ENCODE measurements at places on chromosomes 2 and 18.

DNA sequence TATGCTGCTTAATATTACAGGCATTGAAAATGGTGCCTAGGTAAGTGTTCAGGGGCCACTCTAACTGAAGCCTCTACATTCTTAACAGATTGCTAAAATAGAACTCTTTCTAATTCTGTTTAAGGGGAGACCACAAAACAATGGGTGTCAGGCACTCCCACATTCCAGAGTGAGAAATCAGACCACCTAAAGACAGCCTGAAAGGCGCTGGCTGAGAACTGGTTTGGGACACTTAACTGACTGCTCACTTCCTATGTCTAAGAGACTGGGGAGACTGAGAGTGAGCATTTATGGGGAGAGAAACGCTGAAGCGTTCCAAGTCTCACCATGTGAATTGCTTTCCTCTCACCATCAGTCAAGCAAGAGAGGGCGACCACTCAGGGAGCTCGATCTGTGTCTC, 108.8 kb upstream of the ITGB6 start:
- no peaks in the 10 kb centered on the region for H3K27me3 ChIP-seq
- H3K4me1 ChIP-seq, result no peaks in the 10 kb centered on the region
- H3K4me3 ChIP-seq, result no peak overlapping the region
- peaks cover 49% of the 10 kb centered on the region for H3K36me3 ChIP-seq
- no peak overlapping the region for H3K27ac ChIP-seq
- DNase-seq, result no peak

GRCh38 chr2:234821946-234822475, 129.8 kb upstream of the SH3BP4 start:
- peaks cover 6% of the 10 kb centered on the region for H3K27me3 ChIP-seq
- H3K27ac ChIP-seq, result no peak overlapping the region
- no peaks in the 10 kb centered on the region for H3K36me3 ChIP-seq
- H3K4me3 ChIP-seq, result no peak overlapping the region

DNA sequence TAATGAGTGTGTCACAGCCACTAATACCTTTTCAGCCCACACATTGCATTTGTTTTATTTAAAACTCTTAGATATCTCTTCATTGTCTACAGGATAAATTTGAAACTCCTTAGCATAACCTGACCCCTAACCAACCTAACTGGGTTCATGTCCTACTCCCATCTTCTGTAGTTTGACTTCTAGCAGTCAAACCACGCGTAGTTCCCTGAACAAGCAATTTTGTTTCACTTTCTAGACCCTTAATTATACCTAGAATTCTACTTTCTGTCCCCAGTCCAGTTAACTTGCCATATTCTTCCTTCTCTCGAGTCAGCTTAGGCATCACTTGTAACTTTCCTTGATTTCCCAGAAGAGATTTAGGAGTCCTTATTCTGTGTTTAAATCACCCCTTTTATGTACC, 55.1 kb downstream of the RBBP8 start:
- no peak for DNase-seq
- H3K27ac ChIP-seq, result no peak overlapping the region
- H3K4me3 ChIP-seq, result no peak overlapping the region
- H3K36me3 ChIP-seq, result peaks cover 91% of the 10 kb centered on the region
- H3K4me1 ChIP-seq, result no peaks in the 10 kb centered on the region

GRCh38 chr18:28269750-28270149, 92.8 kb upstream of the CDH2 start:
- no peaks in the 10 kb centered on the region for H3K4me1 ChIP-seq
- H3K4me3 ChIP-seq, result no peak overlapping the region
- no peak for DNase-seq
- no peaks in the 10 kb centered on the region for H3K36me3 ChIP-seq
- H3K27ac ChIP-seq, result no peak overlapping the region

DNA sequence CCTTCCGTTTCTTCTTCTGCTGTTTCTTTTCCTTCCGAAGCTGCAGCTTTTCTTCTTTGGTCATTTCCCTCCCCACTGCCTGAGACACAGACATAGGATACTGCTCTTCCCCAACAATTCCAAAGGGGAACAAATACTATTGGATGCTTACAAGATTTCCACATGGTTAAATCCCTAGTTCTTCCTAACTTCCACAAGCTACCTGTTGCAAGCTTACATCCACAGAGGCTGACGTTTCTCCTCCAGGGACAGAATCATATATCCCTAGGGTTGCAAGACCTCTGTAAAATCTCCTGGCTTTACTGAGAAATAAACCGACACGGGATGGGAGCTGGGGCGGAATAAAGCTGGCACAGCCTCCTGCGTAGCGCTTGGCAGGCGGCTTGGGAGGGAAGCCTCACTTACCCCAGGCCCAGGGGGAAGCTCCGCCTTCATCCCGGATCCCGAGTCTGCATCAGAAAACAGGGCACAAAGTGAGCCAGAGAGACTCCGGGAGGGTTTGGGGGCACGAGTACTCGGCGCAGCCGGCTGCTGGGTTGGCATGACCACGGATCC, 590 bp downstream of the EIF2B4 start:
- no peaks in the 10 kb centered on the region for H3K27me3 ChIP-seq
- H3K4me1 ChIP-seq, result peaks cover 39% of the 10 kb centered on the region
- H3K27ac ChIP-seq, result peak overlapping the region; percentile 64
- no peak for DNase-seq
- H3K36me3 ChIP-seq, result peaks cover 62% of the 10 kb centered on the region

GRCh38 chr2:157837851-157838441, 38.2 kb downstream of the ACVR1 start:
- no peaks in the 10 kb centered on the region for H3K36me3 ChIP-seq
- H3K27ac ChIP-seq, result no peak overlapping the region
- peaks cover 3% of the 10 kb centered on the region for H3K27me3 ChIP-seq
- DNase-seq, result no peak
- no peak overlapping the region for H3K4me3 ChIP-seq
- no peaks in the 10 kb centered on the region for H3K4me1 ChIP-seq

DNA sequence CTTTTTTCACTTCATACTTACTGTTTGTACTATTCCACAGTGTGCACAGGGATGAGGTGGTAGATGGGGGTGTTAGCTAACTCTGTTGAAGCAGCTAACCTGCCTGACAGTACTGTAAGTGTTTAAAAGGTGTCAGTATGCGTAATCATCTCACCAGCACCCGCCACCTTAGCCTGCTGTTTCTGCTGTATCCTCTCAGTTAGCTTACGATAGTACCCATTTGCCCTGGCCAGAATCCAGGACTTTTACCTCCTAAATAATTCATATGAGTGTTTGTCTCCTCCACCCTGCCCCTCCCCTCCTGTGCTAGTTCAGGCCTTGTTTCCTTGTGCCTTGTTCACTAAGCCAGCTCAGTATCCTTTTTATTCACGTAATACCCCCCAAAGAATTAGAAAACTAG, 34.2 kb downstream of the TRAPPC12 start:
- no peak for DNase-seq
- no peaks in the 10 kb centered on the region for H3K4me1 ChIP-seq
- H3K27ac ChIP-seq, result no peak overlapping the region

- DNase-seq, result no peak
- no peaks in the 10 kb centered on the region for H3K36me3 ChIP-seq
- H3K4me3 ChIP-seq, result no peak overlapping the region
- H3K27ac ChIP-seq, result no peak overlapping the region
Observed at GRCh38 chr2:72236445-72237067, 88.9 kb upstream of the CYP26B1 start.

GRCh38 chr2:39534095-39534711, 97.1 kb upstream of the MAP4K3 start:
- H3K27ac ChIP-seq, result no peak overlapping the region
- H3K27me3 ChIP-seq, result no peaks in the 10 kb centered on the region
- H3K4me1 ChIP-seq, result peaks cover 5% of the 10 kb centered on the region
- no peaks in the 10 kb centered on the region for H3K36me3 ChIP-seq
- no peak for DNase-seq

- H3K27ac ChIP-seq, result no peak overlapping the region
- no peak overlapping the region for H3K4me3 ChIP-seq
- peaks cover 11% of the 10 kb centered on the region for H3K27me3 ChIP-seq
- DNase-seq, result no peak
- H3K4me1 ChIP-seq, result no peaks in the 10 kb centered on the region
Observed at GRCh38 chr18:22783662-22784076, 149.5 kb upstream of the RBBP8 start.

DNA sequence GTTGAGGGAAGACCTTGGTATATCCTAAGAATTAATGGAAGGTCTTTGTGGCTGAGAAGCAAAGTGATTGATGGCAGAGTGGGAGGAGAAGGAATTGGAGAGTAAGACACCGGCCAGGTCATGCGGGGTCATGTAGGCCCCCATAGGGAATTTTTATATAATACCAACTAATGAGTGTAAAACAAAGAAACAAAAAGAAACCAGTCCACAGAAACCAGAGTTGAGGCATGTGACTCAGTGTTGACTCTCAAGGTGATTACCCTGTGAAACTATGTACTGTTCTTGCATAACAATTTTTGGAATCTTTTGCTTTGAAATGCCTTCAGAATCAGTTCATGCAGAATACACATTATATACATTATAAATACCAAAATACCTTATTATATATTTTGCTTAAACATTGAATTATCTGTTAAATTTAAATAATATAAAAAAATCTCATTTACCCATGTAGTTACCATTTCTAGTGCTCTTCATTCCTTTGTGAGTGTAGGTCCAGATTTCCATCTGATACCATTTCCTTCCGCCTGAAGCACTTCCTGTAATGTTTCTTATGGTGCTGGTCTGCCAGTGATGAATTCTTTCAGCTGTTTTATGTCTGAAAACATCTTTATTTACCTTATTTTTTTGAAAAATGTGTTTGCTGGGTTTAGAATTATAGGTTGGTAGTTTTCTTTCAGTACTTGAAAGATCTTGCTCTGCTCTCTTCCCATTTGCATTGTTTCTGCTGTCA, 8.6 kb downstream of the CLIP4 start:
- no peak overlapping the region for H3K4me3 ChIP-seq
- no peak overlapping the region for H3K27ac ChIP-seq
- no peak for DNase-seq
- H3K36me3 ChIP-seq, result no peaks in the 10 kb centered on the region

GRCh38 chr2:73886357-73886756, 6.5 kb upstream of the ACTG2 start:
- H3K4me3 ChIP-seq, result no peak overlapping the region
- peaks cover 7% of the 10 kb centered on the region for H3K4me1 ChIP-seq
- H3K27me3 ChIP-seq, result peaks cover 3% of the 10 kb centered on the region
- DNase-seq, result no peak
- no peaks in the 10 kb centered on the region for H3K36me3 ChIP-seq
- H3K27ac ChIP-seq, result no peak overlapping the region

DNA sequence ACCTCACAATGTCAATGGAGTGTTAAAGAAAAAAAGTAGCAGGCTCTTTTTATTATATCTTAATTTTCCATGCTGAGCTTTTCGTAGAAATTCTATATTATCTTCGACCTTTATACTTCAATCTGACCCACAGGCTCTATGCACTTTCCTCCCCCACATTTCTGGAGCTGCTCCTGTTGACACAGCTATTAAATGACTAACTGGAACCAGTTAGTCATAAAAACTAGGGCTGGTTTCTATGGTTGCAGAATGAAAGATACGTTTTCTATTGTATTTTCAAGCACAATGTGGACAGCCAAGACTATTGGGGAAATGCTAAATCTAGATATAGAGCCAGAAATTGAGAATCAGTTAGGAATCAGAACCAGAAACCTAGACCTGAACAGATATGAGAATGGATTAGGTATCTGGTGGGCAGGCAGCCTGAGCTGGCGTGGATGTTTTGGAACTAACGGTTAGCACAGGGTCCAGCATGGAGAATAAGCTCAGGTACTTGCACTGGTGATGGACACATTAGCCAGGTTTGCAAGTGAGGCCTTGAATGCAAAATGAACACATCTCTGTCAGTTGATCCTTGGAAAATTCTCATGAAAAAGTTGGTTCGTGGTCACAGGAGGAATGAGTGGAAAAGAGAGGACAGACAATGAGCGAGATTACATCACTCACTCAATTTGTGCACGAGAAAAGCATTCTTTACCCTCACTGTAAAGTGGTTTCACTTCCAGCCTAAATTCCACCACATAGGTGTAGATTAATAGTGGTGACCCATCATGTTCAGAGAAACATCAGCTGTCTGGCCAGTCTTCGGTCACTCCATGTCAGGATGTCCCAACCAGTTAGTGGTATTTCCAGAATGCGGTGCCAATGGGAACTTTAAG, 144.6 kb upstream of the EPHA4 start:
- no peaks in the 10 kb centered on the region for H3K4me1 ChIP-seq
- H3K27ac ChIP-seq, result no peak overlapping the region
- no peak overlapping the region for H3K4me3 ChIP-seq
- H3K36me3 ChIP-seq, result no peaks in the 10 kb centered on the region

GRCh38 chr2:8552293-8552801, 129.5 kb upstream of the ID2 start:
- peak overlapping the region; percentile 74 for H3K27ac ChIP-seq
- H3K4me3 ChIP-seq, result no peak overlapping the region
- no peaks in the 10 kb centered on the region for H3K36me3 ChIP-seq
- peak; percentile 11 for DNase-seq
- H3K27me3 ChIP-seq, result no peaks in the 10 kb centered on the region

- no peaks in the 10 kb centered on the region for H3K4me1 ChIP-seq
- H3K27ac ChIP-seq, result no peak overlapping the region
- H3K36me3 ChIP-seq, result no peaks in the 10 kb centered on the region
- no peak for DNase-seq
- no peaks in the 10 kb centered on the region for H3K27me3 ChIP-seq
Observed at GRCh38 chr2:44100351-44100750, 68.3 kb upstream of the PPM1B start.

DNA sequence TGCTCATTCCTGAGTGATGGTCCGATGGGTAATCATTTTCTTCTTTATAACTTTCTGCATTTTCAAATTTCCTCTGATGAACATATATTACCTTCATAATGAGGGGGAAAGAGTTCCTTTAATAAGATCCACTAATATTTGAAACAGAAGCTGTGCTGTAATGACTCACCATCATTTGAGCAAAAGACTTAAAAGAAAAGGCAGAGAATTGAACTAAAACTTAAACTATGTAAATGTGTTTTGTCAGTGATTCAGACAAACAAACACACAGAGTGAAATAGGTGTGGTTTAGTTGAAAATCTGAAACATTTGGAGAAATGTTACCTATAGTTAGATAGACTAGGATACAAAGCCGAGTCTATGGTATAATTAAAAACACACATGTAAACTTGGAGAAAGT, 209.6 kb downstream of the STK39 start:
- no peak for DNase-seq
- no peaks in the 10 kb centered on the region for H3K27me3 ChIP-seq
- H3K27ac ChIP-seq, result no peak overlapping the region
- H3K4me1 ChIP-seq, result no peaks in the 10 kb centered on the region

GRCh38 chr2:45729753-45730512, 78.5 kb downstream of the PRKCE start:
- no peak overlapping the region for H3K27ac ChIP-seq
- no peaks in the 10 kb centered on the region for H3K27me3 ChIP-seq
- no peak for DNase-seq
- H3K4me3 ChIP-seq, result no peak overlapping the region
- no peaks in the 10 kb centered on the region for H3K4me1 ChIP-seq

All from DND-41 (cell line).